ENCODE measurements at places on chromosomes 3 and 15. TPM values are rescaled to one million over a fixed set of nuclear protein-coding genes. Genes with fewer than 3 reads are reported as not detected.

The ZNF774 gene
- total RNA-seq = 7.6 TPM

DNA sequence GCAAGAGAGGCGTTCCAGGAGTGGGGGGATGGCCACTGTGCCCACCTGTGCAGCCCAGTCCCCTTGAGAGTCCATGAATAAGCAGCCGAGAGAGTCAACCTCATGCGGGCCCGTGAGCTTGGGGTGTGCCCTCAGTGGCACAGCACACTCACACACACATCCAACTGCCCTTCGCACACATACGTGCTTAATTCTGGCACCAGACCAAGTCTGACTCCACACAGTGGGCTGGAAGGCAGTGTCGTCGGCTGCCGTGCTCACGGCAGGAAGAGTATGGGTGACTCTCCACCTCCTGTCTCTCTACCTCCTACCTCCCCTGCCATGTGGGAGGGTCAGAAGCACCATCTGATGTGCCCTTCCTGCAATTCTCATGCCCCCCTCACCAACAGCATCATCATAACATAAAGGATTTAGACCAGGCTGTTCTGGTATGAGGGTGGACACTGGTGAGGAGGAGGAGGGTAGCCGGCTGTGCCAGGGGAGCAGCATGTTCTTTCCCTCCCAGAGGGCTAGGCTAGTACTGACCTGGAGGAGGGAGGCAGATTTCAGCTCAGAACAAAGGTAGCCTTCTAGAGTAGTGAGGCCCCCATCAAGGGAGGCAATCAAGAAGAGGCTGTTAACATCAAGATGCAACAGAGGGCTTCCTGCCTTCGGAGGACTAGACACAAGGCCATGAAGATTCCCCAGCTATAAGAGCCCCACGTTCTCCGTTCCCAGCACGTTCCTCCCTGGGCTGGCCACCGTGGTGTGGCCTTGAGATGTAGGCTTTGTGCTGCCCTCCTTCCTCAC is 5.3 kb upstream of the STRA6 start:
- no peak for DNase-seq
- H3K4me1 ChIP-seq = no peaks in the 10 kb centered on the region
- no peaks in the 10 kb centered on the region for H3K27me3 ChIP-seq
- no peak overlapping the region for H3K4me3 ChIP-seq
- no peak overlapping the region for H3K27ac ChIP-seq
- H3K36me3 ChIP-seq = no peaks in the 10 kb centered on the region

GRCh38 chr15:87713475-87713879 is 543.1 kb downstream of the NTRK3 start:
- no peak for DNase-seq
- no peaks in the 10 kb centered on the region for H3K27me3 ChIP-seq
- H3K4me3 ChIP-seq = no peak overlapping the region

GRCh38 chr3:69562020-69562419 is 176.1 kb upstream of the FRMD4B start:
- no peak overlapping the region for H3K27ac ChIP-seq
- H3K4me1 ChIP-seq = no peaks in the 10 kb centered on the region
- no peak for DNase-seq
- no peaks in the 10 kb centered on the region for H3K36me3 ChIP-seq
- H3K4me3 ChIP-seq = no peak overlapping the region

DNA sequence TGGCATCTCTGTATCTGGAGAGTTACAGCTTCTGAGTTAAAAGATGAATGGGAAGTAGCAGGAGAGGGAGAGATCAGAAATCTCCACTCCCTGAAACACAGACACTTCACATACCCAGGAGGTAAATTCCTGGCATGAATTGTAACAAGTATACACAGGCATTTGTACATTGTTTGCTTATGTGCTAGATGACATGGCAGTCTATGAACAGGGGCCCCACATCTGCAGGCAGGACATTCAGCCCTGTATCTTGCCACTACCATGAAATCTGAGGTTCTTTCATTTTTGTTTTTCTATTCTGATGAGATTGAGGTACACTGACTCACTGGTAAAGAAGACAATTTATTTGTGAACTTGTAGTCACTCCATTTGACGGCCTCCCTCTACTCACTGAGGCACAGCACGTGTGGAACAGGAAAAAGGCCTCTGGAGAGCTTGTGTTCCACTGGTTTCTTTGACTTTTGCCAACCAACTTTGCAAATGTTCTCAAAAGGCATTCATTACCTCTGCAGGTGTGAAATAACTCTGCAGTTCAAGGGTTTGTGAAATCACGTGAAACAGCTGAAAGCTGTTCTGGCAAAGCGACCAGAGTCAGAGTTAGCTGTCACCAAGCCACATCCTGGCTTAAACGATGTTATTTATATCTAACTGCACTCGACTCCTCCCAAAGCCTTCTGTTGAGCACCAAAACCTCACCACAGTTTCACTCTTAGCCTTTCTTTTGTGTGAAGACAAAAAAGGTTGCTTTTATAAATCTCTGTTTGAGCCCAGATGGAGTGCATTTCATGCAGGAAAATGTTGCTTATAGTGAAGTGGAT is 401.3 kb upstream of the CFAP20DC start:
- H3K36me3 ChIP-seq = no peaks in the 10 kb centered on the region
- no peak overlapping the region for H3K4me3 ChIP-seq
- no peaks in the 10 kb centered on the region for H3K27me3 ChIP-seq
- no peaks in the 10 kb centered on the region for H3K4me1 ChIP-seq

GRCh38 chr3:177055605-177056571 is 141.4 kb downstream of the TBL1XR1 start:
- no peaks in the 10 kb centered on the region for H3K36me3 ChIP-seq
- no peak overlapping the region for H3K4me3 ChIP-seq
- no peaks in the 10 kb centered on the region for H3K4me1 ChIP-seq
